ENCODE measurements at places on chromosomes 6 and 20. TPM values are rescaled to one million over a fixed set of nuclear protein-coding genes. Genes with fewer than 3 reads are reported as not detected.

GRCh38 chr20:61538943-61539265 is 286.8 kb downstream of the CDH4 start:
- no peak for DNase-seq

DNA sequence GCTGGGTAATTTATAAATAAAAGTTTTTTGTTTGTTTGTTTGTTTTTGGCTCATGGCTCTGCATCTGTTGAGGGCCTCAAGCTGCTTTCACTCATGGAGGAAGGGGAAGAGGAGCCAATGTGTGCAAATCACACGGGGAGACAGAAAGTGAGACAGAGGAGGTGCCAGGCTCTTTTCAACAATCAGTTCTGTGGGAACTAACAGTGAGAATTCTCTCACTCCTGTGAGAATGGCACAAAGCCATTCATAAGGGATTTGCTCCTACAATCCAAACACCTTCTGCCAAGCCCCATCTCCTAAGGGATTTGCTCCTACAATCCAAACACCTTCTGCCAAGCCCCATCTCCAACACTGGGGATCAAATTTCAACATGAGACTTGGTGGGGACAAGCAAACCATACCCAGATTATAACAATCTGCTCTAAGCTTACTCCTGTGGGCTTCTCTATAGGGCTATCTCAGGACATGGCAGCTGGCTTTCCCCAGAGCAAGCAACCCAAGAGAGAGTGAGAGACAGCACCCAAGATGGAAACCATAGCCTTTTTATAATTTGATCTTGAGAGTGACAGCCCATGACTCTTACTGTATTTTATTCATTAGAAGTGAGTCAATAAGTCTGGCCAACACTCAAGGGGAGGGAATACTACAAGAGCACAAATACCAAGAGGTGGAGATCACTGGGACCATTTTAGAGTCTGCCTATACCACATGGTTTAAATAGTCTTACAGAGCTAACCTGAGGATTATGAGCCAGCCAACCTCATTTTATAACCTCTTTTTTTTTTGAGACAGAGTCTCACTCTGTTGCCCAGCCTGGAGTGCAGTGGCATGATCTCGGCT is 22.8 kb upstream of the LRRC1 start:
- no peak for DNase-seq

Gene IRF4
- 0.76 TPM for total RNA-seq

Gene RIPOR2
- 4.5 TPM for total RNA-seq

Gene ZBTB12
- 0.53 TPM for total RNA-seq

DNA sequence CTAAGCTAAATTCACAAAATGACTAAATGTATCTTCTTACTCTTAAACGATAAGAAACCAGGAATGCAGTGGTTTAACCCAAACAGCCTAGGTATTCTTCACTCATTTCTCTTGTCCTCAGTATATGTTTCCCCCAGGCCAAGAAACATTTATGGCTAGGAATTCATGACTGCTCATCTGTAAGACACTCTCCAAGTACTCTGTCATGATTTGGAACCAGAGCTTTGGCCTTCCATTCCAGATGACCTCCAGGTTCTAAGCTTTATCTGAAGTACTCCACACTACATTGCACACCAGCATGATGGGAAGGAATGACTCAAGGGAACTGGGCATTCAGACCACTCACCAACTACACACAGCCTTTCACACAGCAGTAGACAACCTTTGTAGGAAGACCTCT is 29.3 kb downstream of the NT5E start:
- DNase-seq = no peak

Gene LAMA5
- 3.6 TPM for total RNA-seq

- no peak for DNase-seq
Observed at GRCh38 chr20:62576815-62577489, 65.4 kb upstream of the SLCO4A1 start.

DNA sequence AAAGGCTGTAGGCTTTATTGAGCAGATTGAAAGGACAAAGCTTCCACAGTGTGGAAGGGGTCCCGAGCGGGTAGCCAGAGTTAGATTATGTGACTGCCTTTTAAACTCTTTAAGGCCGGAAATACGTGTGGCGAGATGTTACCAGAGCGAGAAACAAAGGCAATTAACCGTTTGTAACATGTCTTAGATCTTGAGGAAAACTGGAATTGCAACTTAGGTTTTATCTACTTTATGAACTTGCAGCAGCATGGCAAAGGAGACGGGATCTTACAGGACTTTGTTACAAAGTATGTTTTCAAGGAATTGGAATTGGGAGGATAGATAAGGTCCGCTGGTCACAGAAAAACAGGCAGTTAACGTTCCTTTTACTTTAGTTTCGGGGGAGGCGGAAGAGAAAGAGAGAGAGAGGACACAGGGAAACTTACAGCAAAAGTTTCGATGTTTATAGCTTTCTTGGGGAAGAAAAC is 594.7 kb upstream of the ADGRB3 start:
- DNase-seq = no peak

- DNase-seq = no peak
Observed at GRCh38 chr6:20564777-20565176, 30.5 kb downstream of the CDKAL1 start.

DNA sequence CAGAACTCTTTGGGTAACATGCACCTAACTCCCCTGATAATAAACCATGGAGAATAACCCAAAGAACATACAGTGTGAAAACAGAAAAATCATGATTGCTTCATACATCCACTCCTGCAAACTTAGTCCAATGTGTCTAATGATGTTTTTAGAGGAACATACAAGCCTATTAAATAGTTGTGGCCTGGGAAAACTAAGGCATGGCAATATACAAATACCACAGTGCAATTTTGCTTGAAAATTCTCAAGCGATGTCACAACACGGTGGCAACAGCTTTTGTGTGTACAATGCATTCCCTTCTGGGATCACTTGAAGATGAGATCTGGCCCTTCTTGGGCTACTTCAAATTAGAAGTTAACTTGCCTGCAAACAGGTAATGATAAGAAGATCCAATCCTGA is 16.7 kb downstream of the MAP3K5 start:
- no peak for DNase-seq

Gene PKIB
- total RNA-seq = not detected

GRCh38 chr6:14436592-14437132 is 319.1 kb downstream of the CD83 start:
- DNase-seq = no peak

DNA sequence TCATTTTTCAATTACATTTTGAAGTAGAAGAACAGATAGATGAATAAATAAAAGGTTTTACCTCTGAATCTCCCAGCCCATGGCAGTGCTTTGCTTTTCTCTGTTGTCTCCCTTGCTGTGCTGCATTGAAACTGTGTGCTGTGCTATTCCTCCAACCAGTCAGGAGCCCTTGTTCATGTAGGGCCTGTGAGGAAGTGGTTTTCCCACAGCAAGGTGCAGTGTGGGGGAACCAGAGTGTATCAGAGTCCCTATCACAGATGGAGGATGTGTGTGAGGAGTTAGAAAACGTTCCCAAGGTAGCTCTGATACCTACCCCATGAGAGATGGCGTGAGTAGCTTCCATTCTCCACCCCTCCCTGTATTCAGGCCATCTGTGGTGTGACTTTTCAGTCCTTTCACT is 72.8 kb upstream of the RALGAPA2 start:
- DNase-seq = no peak

Gene DEFB124
- total RNA-seq = not detected

Gene NOX3
- total RNA-seq = not detected

DNA sequence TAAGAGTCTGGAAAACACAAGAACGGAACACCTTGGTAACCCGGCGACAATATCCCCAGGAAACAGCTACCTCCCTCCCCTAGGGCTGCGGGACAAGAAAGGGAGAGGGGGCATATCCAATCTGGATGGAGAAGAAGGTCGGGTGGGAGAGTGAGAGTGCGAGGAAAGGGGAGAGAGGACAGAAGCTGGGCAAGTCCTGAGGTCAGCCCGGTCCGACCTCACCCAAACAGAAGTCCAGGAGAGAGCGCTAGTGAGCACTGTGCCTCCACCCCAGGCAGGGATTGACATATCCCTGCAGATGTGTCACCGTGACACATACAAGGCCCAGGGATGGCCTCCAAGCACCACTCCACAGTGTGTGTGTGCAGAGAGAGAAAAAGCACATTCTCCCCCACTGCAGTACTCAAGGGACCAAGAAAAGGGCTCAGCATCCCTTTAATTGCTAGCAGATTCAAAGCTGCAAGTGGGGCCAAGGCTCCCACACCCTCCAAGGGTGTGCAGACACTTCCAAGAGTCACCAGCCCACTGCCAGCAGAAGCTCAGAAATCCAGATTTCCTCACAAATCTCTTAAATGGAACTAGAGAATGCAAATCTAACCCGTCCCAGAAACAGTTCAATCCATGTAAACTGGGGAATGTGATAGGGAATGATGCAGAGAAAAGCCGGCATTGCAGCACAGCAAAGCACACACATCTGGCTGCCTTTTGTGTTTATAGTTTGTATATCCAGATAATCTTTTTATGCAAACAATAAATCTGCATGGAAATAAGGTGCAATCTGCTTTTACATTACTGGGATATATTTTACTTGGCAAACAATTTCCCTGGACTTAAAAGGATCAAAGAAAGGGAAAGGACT is 3.1 kb downstream of the PXDC1 start:
- peak; percentile 74 for DNase-seq

DNA sequence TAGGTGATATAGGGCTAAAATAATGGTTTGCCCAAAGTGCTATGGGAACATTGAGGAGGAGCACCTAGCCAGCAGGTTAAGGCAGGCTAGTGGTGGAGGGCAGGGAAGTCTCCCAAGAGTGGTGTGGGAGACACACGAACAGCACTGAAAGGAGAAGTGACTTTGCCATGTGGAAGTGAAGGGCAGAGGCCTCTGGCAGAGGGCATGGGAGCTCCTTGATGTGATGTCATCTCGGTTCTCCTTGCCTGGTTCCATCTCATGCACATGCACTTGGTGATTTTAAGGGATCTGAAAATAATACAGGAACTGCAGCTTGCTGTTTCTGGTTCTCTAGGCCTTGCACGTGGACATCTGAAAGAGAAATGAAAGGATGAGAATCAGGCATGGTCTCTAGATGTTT is 4.7 kb upstream of the MAP3K4 start:
- DNase-seq = no peak

Gene ELOVL2
- 6.8 TPM for total RNA-seq

Gene RSPO3
- total RNA-seq = not detected

DNA sequence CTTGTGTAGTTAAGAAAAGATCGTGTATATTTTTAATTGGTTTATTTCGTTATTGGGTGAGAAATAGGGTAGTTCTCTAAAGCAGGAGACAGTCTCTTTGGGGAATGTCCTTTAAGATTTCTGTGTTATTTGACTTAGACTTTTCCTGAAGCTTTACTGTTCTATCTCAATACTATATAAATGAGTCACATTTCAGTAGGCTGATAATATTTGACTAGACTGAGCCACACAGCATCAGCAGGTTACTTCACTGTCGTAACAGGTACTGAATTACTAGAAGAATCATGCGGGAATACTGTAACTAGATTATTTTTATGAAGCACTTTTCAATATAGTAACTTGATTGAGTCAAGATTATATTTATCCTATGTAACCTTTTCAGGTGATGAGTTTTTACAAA is 1.4 kb downstream of the SMAP1 start:
- no peak for DNase-seq

GRCh38 chr20:11918391-11918845 is 725 bp downstream of the BTBD3 start:
- no peak for DNase-seq

- no peak for DNase-seq
Observed at GRCh38 chr6:151565940-151566339, 72.1 kb downstream of the CCDC170 start.
